ENCODE measurements at places on chromosomes 2 and 18.

GRCh38 chr2:190693533-190694232 lies 44.8 kb downstream of the NAB1 start:
- peak; percentile 68 for DNase-seq

- DNase-seq = no peak
Observed at GRCh38 chr18:73950116-73950700, 197.4 kb downstream of the FBXO15 start.

DNA sequence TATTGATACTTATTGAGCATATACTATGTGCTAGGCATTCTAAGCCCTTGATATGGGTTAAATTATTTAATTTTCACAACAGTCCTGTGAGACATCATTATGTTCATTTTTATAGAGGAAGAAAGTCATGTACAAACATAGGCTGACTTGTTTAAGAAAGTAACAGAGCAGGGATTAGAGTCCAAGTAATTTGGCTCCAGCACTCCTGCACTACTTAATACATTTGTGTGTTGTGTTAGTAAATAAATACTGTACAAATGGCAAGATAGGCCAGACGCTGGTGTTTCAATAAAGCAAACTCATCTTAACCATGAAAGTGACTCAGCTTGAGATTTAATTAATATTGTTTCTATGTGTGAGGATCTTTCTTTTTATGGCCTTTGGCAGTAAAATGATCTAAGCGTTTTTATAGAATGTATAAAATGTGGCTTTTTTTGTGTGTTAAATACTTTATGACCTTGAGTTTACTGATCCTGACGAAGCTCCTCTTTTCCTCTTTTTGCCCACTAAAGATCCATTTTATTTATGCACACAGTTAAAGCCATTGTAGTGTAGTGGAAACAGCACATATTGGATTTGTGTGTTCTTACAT lies 21.3 kb downstream of the NBEAL1 start:
- DNase-seq = no peak

DNA sequence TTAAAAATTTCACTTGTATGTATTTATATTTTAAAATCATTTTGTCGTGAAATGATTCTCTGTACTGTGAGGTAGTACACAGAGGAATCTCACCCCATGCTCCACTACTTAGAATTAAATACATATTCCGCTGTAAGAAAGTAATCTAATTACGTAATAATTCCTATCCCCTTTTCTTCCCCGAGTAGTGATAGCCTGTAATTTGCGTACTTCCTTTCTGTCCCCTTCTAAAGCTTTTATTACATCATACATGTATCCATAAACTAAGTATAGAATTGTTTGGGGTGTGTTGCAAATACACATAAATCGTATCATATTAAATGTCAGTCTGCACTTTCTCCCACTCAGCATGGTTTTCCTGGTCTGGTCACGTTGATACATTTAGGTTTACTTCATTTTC lies 12.4 kb upstream of the CHCHD5 start:
- no peak for DNase-seq

DNA sequence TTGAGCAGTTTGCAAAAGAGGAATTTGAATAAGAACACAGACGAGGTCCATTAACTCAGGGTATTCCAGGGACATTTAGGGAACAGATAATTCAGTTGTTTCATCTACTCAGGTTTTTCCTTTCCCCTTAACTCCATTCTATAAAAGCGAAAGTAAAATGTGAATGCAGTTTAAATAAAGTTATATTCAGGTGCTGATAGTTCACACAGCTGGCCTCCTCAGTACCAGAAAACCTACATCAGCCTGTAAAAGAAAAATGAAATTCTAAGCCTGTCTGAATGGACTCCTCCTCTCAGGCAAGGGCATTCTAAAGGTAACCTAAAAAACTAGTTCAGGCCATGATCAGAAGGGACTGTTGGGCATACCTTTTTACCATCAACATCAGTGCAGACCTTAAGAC lies 873.8 kb downstream of the SUCLG1 start:
- no peak for DNase-seq

GRCh38 chr18:51480407-51481261 lies 283.2 kb upstream of the MEX3C start:
- DNase-seq = no peak

- DNase-seq = peak; percentile 89
Observed at GRCh38 chr2:27954771-27955383, 64.3 kb downstream of the BABAM2 start.

- peak; percentile 1 for DNase-seq
Observed at GRCh38 chr2:14944562-14945346, 312.2 kb downstream of the LRATD1 start.

- no peak for DNase-seq
Observed at GRCh38 chr2:129930451-129930850, 49.0 kb upstream of the RAB6C start.

DNA sequence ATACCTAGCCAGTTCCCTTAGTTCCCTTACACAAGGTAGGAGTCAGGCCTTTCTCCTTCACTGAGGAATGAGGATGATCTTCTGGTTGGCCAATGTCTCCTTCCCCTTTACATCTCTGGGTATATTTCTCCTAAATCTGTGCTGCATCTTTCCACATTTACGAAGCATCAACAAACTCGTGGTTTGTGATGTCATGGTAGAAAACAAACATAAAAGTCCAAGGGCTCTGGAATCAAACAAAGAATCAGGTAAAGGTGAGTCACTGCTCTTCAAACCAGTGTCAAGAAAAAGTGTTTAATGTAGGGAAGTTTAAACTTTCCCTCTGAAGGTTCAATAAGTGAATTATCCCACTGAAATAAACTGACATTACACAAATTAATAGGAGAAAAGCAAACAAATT lies 122.9 kb downstream of the METTL8 start:
- DNase-seq = no peak

- no peak for DNase-seq
Observed at GRCh38 chr2:15949126-15949525, 8.8 kb downstream of the MYCN start.

- DNase-seq = no peak
Observed at GRCh38 chr2:216116418-216116817, 7.3 kb downstream of the XRCC5 start.

DNA sequence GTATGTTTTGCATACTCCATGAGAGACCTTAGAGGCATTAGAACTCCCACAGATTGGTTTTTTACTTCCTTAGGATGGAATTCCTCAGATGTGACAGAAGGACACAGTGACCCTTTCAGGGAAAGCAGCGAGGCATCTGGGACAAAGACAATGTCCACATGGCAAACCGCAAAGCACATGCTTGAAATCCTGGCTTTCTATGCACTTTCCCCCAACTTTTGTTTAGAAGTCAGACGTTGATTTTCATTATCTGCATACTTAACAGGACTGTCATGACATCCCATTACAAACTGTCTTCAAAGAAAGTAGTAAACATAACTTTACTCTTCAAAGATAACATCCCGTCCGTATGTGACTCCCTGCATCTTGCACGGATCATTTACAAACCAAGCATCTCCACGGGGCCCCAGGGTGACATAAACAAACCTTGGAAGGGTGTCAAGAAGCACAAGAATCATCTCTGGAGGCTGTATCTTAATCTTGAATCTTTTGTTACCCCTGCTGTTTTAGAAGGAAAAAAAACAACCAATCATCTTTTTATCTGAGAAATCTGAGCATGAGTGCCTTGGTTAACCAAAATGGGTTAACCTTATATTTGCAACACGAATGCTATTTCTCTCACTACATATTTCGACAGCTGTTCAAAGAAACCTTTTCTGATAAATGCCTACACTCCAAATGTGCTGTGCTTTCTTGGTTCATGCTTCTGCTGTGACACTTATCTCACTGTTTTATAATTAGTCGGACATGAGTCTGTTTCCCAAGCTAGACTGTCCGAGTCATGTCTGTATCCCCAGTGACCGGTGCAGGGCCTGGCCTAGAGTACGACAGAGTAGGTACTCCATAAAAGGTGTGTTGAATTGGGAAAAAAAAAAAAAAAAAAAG lies 90.8 kb downstream of the CCBE1 start:
- no peak for DNase-seq

- DNase-seq = no peak
Observed at GRCh38 chr18:13026583-13027270, 35.6 kb downstream of the CEP192 start.

DNA sequence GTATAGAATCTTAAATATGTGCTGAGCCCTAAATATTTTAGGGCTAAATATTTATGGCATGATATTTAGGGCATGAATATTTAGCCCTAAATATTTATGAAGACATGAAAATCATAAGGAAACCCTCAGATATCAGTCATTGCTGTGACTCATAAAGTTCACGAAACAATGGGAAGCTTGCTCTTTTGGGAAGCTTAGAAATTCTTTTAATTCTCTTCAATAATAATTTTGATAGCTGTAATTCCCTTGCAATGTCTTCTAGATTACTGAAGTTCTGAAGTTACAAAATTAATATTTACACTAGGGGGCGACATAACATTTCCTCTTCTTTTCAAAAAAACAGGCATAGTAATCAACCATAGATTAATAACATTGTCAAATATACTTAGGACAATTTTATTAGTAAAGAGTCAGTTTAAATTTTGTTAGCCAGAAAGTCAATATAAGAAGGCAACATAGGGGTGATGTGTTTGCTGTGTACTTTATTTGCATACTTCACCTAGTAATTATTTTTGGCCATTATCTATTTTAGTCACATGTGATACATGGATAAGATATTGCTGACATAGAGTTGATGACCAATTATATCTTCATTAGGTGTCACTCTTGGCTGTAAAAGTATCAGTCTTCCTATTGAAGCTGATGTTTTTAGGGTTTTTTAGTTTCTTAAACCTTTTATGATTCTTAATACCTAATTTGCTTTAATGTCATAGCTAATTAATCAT lies 13.2 kb downstream of the ZNF804A start:
- DNase-seq = peak; percentile 5

GRCh38 chr2:40130251-40130994 lies 321.5 kb downstream of the SLC8A1 start:
- DNase-seq = no peak

- no peak for DNase-seq
Observed at GRCh38 chr2:178418426-178418825, 32.5 kb downstream of the PRKRA start.

DNA sequence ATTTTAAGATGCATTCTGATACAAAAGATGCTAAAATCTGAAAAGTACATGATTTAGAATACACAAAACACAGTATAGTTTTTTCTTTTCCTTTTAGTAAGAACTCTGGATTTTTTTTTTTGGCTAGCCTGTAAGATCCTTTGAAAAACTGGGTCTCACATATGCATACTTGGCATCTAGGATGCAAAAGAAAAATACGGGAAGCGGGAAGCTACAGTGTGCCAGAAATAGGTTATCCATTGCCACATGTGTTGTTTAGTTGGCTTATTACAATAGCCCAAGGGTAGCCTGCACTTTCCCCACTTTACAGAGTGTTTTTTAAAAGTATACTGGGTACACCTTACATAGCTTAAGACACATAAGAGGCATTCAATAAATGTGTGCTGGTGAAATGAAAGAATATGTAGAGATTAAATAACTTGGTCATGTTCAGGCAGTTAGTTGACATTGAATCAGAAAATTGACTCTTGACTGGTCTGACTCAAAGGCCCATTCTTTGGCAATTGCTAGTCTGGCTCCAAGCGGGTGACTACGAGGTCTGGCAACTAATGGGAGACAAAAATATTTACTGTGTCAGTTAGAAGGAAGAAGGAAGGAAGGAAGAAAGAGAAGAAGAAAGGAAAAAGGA lies 286.8 kb upstream of the TRIB2 start:
- no peak for DNase-seq

DNA sequence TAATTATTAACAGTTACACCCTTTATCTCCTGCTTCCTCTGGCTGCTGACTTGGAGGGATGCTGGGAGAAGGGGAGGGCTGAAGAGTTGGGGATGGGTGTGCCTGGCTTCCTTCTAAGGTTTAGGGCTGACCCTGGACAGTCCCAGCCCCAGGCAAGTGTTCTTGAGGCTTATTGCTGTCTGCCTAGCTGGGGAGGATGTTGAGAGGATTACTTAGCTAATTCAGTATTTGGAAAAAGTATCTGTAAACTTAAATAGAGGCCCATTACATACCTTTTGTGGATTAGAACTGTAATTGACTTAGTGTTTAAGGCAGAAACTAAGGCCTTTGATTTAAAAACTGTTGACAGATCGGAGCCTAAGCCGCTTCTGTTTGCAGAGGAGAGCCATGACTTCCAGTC lies 67.6 kb downstream of the AGAP1 start:
- no peak for DNase-seq

- DNase-seq = no peak
Observed at GRCh38 chr2:232842689-232843088, 27.4 kb upstream of the SNORC start.

DNA sequence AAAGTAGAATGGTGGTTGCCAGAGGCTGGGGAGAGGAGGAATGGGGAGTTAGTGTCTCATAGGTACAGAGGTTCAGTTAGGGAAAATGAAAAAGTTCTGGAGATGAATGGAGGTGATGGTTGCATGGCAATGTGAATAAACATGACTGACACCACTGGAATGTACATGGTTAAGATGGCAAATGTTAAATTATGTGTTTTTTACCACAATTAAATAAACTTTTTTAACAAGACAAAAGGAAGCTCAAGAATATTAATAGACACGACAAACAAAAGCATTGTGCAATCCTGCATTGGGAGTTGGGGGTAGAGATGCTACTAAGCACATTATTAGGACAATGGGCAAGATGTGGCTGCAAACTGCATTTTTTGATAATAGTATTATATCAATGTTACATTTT lies 147.7 kb downstream of the TWIST2 start:
- DNase-seq = no peak

GRCh38 chr2:216992056-216992675 lies 132.3 kb upstream of the TNP1 start:
- no peak for DNase-seq

DNA sequence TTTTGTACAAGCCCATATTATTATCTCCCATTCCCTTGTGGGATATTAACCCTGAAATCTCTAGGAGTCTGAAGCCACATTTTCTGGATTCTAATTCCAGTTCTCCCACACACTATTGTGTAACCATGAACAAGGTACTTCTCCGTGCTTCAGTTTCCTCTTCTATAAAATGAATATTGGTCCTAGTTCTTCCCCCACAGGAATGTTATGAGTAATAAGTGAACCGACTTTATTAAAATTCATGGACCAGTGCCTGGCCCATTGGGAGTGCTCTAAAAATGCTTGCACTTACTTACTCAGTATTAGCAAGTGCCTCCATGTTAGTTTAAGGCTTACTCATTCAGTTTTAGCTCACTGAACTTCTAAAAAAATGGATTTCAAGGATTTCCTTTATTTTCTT lies 1.4 kb upstream of the ACMSD start:
- DNase-seq = no peak

GRCh38 chr2:97718051-97718882 lies 4.9 kb downstream of the ZAP70 start:
- DNase-seq = peak; percentile 85

GRCh38 chr18:966759-967576 lies 62.3 kb downstream of the ADCYAP1 start:
- no peak for DNase-seq

DNA sequence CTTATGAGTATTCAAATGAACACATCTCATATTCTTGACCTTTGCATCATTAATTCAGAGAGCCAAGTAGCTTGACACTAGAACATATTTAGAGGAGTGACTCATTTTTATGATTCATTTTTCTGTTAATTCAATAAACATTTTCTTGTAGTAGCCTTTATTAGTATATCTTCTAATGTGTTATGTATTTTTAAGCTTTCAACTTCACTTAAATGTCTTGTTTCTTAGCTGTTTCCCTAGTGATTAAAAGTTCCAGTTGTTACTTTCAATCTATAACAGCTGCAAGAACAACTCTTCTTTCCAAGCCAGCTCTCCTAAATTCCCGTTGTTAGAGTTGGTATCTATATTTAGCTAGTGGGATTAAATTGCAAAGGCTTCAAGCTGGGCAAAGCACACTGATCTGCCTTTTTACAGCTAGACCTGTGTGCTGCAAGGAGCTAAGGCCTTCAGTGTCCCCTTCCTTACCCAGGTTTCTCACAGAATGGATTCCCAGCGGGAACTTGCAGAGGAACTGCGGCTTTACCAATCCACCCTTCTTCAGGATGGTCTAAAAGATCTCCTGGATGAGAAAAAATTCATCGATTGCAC lies at the start of gene KLHL41:
Gene KLHL41 (plus strand): TSS at position 405 of the 588 bp plus-strand sequence. CDS start 77 bp downstream, at position 482.
- DNase-seq = no peak
